ENCODE measurements at places on chromosomes 16 and 17.
A peak's percentile ranks its signal among the peaks of the same experiment; 100 is the strongest.

GRCh38 chr17:58315281-58315711, 13.3 kb downstream of the TSPOAP1 start:
- DNase-seq: no peak
- no peaks in the 10 kb centered on the region for H3K4me1 ChIP-seq
- H3K27me3 ChIP-seq: no peaks in the 10 kb centered on the region
- no peak overlapping the region for H3K4me3 ChIP-seq
- no peak overlapping the region for H3K27ac ChIP-seq

DNA sequence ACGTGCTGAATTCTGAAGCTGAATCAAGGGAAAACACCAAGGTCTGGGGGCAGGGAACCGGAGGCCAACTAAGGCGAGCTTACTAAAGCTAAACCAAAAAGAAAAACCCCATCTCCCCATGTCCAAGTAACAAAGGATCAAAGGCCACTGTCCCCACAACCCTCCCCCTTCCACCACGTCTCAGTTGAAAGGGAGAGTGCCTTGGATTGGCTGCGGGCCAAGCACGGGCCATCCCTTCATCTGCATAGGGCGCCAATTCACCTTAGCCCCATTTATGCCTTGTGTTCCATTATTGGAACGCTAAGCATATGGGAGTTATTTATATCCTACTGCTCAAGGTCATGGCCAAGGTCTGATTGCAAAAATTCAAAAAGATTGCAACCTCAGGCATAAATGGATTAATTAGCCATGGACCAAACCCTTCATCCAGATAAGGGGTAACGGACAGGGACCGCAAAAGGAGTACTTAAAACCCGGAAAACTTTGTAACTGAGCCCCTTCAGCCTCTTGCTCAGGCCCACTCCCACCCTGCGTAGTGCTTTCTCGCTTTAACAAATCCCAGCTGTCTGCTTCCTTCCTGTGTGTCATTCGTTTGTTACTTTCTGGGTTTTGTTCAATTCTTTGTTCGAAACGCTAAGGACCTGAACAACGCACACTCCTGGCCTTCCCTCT, 740 bp upstream of the ATP6V0D1 start:
- peak overlapping the region; percentile 87 for H3K4me3 ChIP-seq
- no peaks in the 10 kb centered on the region for H3K27me3 ChIP-seq
- peaks cover 17% of the 10 kb centered on the region for H3K4me1 ChIP-seq
- peak; percentile 33 for DNase-seq
- H3K36me3 ChIP-seq: no peaks in the 10 kb centered on the region
- peak overlapping the region; percentile 94 for H3K27ac ChIP-seq

DNA sequence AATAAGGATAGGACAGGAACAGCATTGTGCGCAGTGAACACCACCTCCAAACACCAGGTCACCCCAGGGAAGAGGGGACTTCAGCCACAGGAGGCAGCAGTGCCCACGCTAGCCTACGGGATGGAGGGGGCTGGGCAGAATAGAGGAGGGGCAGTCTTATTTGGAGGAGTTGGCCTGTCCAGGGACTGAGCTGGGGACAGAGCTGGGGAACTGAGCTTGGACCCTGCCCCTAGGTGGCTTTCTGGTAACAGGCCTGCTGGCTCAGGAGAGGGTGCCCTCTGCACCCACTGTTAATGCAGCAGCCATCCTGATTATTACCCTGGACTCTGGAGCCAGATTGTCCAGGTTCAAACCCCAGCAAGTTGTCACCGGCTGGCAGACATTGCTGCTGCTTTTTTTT, 9.3 kb downstream of the CCDC102A start:
- no peak overlapping the region for H3K4me3 ChIP-seq
- no peak overlapping the region for H3K27ac ChIP-seq
- peaks cover 8% of the 10 kb centered on the region for H3K4me1 ChIP-seq
- no peaks in the 10 kb centered on the region for H3K27me3 ChIP-seq

DNA sequence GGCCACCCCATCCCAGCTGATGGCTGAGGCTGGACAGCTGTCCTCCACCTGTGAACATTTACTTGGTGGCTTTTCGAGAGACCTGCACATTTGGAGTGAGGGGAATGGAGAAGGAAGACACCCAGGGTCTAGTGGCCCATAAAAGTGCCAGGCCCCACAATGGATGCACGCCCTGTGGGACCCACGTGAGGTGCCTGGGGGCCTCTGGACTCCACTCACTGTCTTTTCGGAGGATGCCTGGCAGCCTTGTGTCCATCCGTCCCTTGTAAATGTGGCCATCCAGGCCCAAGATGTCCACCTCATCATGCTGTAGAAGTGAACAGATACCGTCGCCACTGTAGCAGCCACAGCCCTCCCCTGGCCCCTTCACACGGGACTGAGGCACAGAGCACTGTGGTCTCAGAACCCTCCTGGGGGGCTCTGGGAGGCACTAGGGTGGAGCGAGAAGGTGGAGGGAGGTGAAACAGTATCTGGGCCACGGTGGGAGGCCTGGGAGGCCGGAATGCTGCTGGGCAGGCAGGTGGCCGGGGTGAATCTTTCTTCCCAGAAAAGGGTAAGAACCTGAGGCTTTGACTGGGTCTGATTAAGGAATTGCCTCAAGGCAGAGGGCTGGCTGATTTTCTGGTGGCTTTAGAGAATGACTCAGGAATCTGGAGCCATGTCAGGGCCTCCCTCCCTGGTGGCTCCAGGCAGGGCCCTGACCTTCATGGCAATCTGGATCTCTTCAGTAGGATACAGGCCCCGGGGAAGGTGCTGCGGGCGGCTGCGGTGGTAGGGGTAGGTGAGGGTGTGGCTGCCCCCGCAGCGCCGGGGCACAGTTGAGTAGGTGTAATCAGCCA, 11.5 kb downstream of the UBALD2 start:
- H3K4me3 ChIP-seq: no peak overlapping the region
- no peaks in the 10 kb centered on the region for H3K27me3 ChIP-seq
- no peaks in the 10 kb centered on the region for H3K36me3 ChIP-seq
- DNase-seq: no peak
- H3K4me1 ChIP-seq: peaks cover 18% of the 10 kb centered on the region

GRCh38 chr16:84821728-84822689, 2.2 kb downstream of the CRISPLD2 start:
- peak overlapping the region; percentile 63 for H3K4me3 ChIP-seq
- peak overlapping the region; percentile 92 for H3K27ac ChIP-seq
- H3K4me1 ChIP-seq: no peaks in the 10 kb centered on the region
- no peaks in the 10 kb centered on the region for H3K36me3 ChIP-seq

GRCh38 chr16:2095315-2095853, 40.3 kb downstream of the PKD1 start:
- no peak overlapping the region for H3K4me3 ChIP-seq
- no peak for DNase-seq
- H3K36me3 ChIP-seq: no peaks in the 10 kb centered on the region
- H3K27me3 ChIP-seq: no peaks in the 10 kb centered on the region
- no peak overlapping the region for H3K27ac ChIP-seq
- peaks cover 6% of the 10 kb centered on the region for H3K4me1 ChIP-seq

GRCh38 chr17:28725166-28725659, 820 bp downstream of the TLCD1 start:
- no peak for DNase-seq
- peaks cover 19% of the 10 kb centered on the region for H3K36me3 ChIP-seq
- H3K27me3 ChIP-seq: no peaks in the 10 kb centered on the region

Measured in tibial nerve (tissue), 4 donors.